ENCODE measurements at places on chromosomes 6 and 20.

DNA sequence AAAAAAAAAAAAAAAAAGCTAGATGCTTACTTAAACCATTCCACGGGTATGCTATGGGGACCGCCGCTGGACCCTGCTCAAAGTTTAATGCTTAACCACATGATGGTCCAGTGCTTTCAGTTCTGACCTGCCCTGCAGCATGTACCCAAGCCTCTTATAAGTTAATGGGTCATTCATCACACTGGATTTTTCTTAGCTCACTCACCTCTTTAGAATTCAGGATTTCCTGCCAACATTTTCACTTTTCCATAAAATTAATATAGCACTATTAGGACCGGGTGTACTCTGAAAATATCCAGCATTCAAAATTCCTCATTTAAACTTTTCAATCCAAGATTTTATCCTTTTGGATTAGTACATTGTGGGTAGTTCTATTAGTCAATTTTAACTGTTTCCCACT lies 140.8 kb downstream of the ALDH8A1 start:
- no peak for DNase-seq

- peak; percentile 78 for DNase-seq
Observed at GRCh38 chr20:46117704-46118467, at the start of gene CD40. Gene CD40 (plus strand): TSS chr20:46118314. CDS start chr20:46118344, 30 bp downstream.

GRCh38 chr6:23170049-23170448 lies 600.7 kb downstream of the HDGFL1 start:
- no peak for DNase-seq

GRCh38 chr6:7649037-7649810 lies 59.2 kb downstream of the SNRNP48 start:
- DNase-seq: no peak

DNA sequence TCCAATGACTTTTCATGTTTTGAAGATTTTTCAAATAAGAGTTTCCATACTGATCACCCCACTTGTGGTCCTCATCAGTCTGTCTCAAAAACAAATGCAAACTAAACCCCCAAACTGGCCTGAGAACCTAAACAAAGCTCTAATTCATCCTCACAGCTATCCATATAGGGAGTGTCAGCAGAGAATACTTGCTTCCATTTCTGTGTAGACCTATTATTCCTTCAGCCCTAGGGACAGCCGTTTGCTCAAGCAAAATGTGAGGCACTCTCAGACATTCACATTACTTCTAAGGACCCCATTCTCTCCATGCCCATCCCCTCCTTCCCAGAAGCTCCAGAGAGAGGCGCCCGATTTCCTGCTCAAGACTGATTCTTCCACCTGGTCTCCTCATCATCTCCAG lies 24.6 kb downstream of the DNAAF9 start:
- no peak for DNase-seq

DNA sequence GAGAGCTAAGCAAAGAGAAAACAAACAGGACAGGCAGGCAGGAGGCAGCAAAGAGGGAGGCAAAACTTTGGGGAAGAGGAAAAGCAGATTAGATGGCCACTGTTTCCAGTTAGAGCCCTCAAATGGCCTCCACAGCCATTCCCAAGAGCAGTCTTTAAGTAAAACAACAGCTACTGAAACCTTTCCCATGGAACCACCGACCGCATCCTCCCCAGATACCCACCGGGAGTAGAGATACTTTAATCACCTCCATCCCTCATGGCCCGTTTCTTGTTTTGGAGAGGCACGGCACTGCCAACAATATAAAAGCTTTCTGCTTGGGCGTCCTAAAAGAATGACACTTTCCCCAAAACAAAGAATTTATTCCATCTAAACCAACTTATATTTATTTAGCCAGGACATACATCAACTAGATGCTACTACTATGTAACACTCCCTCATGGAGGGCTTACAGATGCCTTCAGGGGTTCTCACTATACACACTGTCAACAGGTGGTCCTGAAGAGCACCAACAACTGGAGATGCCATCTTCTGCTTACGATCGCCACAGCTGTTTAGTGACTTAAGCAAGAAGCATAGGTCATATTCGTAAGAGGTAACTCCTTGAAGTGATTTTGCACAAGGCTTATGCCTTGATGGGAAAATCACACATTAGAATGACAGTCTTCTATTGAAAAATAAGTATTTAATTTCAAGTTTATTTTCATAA lies 43.4 kb downstream of the CNKSR3 start:
- no peak for DNase-seq

DNA sequence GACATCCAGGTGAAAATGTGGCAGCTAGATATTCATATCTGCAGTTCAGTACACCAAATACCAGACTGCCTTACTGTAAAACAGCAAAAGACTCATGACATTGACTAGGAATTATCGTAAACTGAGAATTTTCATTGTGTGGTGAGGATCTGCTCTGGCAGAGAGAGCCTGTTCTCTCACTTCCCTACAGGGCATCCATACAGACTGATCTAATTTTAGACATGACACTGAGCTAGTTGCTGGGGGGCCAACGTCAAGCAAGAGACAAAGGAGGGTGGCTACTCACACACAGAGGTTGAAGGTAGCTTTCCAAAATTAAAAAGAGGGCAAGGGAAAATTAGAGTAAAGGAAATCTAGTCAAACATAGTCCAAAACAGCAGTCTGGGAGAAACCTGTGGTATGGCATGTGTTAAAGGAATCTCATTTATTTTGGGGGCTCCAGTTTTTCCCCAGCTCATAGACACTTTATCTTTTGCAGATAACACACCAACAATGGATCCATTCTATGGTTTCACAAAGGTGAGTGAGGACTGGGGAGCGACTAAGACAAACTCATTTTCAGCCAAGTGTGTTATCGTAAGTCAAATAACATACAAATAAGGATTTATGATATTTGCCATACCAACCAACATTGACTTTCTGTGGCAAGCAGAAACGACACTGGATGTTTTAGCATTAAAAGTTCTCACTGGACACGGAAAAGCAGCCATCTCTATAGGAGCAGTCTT lies 36.6 kb upstream of the NHSL1 start:
- no peak for DNase-seq

DNA sequence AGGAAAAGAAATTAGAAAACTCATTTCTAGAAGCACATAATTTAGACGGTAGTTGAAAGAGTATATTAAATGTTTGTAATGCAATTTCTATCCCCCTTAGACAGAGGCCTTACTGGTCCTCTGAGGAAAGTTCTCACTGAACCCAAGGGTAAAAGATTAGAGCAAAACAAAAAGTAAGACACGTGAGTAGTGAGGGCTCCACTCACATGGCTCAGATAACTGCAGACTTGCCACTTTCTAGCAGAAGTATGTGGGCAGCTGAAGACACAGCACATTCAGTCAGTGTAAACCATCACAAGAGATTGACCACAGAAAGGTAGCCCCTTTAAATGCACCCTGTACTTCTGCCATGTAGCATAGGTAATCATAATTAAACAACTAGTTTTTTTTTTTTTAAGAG lies 193.8 kb downstream of the BTBD9 start:
- no peak for DNase-seq

- no peak for DNase-seq
Observed at GRCh38 chr6:106658469-106658868, 29.1 kb downstream of the QRSL1 start.

DNA sequence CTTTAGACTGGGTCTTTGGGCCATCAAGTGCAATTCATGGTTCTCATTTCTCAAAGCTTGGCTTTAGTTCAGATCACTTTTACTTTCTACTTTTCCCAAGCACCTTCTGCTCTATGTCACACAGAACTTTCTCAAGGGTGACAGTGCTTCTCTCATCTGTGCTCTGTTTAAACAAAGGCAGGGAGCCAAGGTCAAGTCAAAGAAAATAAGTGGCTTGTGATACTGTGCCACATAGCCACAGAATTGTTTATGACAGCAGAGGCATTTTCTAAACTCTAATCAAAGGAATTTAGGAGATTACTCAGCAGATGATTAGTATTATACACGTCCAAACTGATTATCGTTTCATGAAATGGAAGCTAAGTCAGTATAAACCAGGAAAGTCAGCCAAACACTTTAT lies 348.0 kb downstream of the HDGFL1 start:
- no peak for DNase-seq

GRCh38 chr6:116392132-116393013 lies 21.6 kb downstream of the DSE start:
- no peak for DNase-seq

GRCh38 chr6:112149719-112150263 lies 62.4 kb downstream of the FAM229B start:
- no peak for DNase-seq

Measured in activated T-cell treated with anti-CD3 and anti-CD28 coated beads, Interleukin-2, amount 50 U/mL, for 1 hour (primary cell).